ENCODE measurements at places on chromosomes 2 and 18. TPM values are rescaled to one million over a fixed set of nuclear protein-coding genes. Genes with fewer than 3 reads are reported as not detected.

CCBE1 gene
- 3.1 TPM for total RNA-seq

PIGN gene
- total RNA-seq: 42.9 TPM

BBS5 gene
- 4.2 TPM for total RNA-seq

GRCh38 chr2:100676346-100676745 is 113.6 kb downstream of the PDCL3 start:
- H3K4me3 ChIP-seq: no peak overlapping the region
- H3K27ac ChIP-seq: no peak overlapping the region
- H3K36me3 ChIP-seq: no peaks in the 10 kb centered on the region
- H3K4me1 ChIP-seq: no peaks in the 10 kb centered on the region

Data from hepatocyte (in vitro differentiated cells).